Heart right ventricle (tissue), 16 donors: ENCODE measurements at places on chromosomes 12 and 14. TPM values are rescaled to one million over a fixed set of nuclear protein-coding genes. Genes with fewer than 3 reads are reported as not detected.

Gene NID2
- 41.1 TPM for total RNA-seq

Gene RHOJ
- 19.0 TPM for total RNA-seq

Gene MUCL1
- not detected for total RNA-seq

Gene FAM222A
- total RNA-seq, result 5.6 TPM

Gene AKAP5
- 0.12 TPM for total RNA-seq

Gene CCDC175
- total RNA-seq, result not detected

Gene TMEM30B
- 0.41 TPM for total RNA-seq

- H3K4me3 ChIP-seq, result no peak overlapping the region
- DNase-seq, result no peak
- H3K4me1 ChIP-seq, result no peaks in the 10 kb centered on the region
- no peak overlapping the region for H3K27ac ChIP-seq
Observed at GRCh38 chr12:16857456-16857923, 251.5 kb upstream of the LMO3 start.

DNA sequence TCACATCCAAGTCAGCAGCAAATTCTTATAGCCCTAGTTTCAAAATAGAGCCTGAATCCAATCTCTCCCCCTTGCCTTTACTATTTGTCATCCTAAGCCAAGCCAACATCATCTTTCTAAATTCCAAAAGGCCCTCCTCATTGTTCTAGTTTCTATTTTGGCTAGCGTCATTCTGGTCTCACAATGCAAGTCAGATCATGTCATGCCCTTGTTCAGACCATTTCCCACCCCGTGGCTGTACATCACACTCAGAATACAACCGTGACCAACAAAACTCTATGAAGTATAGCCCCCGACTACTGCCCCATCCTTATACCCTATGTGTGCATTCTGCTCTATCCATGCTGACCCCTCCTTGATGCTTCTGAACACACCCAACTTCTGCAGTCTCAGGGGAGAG, 12.3 kb upstream of the GNG2 start:
- no peaks in the 10 kb centered on the region for H3K36me3 ChIP-seq
- no peak overlapping the region for H3K27ac ChIP-seq
- no peak overlapping the region for H3K4me3 ChIP-seq
- no peaks in the 10 kb centered on the region for H3K27me3 ChIP-seq

GRCh38 chr12:105485921-105486320, 155.4 kb downstream of the C12orf75 start:
- H3K36me3 ChIP-seq, result no peaks in the 10 kb centered on the region
- no peak for DNase-seq

- H3K4me3 ChIP-seq, result peak overlapping the region; percentile 50
- no peak for DNase-seq
- peaks cover 57% of the 10 kb centered on the region for H3K27me3 ChIP-seq
- peaks cover 24% of the 10 kb centered on the region for H3K4me1 ChIP-seq
- H3K36me3 ChIP-seq, result no peaks in the 10 kb centered on the region
- H3K27ac ChIP-seq, result no peak overlapping the region
Observed at GRCh38 chr12:71440763-71441748, 1.5 kb downstream of the LGR5 start.

DNA sequence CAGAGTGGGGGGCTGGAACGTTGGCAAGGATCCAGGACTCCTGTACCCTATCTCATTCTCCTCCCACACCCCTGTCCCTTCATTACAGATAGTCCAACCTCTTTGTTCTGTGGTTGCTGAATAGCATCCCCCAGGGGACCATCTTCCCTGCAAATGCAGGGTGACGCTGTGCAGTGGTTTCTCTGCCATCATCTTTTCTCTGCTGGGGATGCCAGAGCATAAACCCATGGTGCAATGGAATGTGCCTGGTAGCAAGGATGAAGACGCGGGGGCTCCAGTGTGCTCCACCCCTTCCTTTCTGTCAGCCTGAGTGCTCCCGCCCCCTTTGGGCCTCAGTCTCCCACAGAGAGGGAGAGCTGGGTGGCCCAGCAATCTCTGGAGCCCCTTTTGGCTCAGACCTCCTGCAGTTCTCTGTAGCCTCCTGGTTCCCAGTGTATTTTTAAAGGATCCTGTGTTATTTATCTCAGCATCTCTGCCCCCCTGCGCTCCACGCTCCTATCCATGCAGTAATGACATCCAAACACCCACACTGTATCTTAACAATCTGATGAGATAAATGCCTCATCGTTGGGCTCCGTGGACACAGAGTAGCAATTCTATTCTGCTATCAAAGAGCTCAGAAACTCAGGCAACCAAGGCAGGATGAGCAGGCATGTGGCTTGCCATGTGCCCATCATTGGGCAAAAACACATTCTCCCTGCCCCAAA, 212.8 kb downstream of the CACNA1C start:
- H3K4me1 ChIP-seq, result peaks cover 18% of the 10 kb centered on the region
- no peak for DNase-seq
- no peaks in the 10 kb centered on the region for H3K27me3 ChIP-seq
- H3K4me3 ChIP-seq, result no peak overlapping the region
- H3K27ac ChIP-seq, result peak overlapping the region; percentile 65

GRCh38 chr12:75712223-75712622, 200.8 kb upstream of the KRR1 start:
- H3K36me3 ChIP-seq, result no peaks in the 10 kb centered on the region
- no peak overlapping the region for H3K4me3 ChIP-seq
- H3K4me1 ChIP-seq, result peaks cover 48% of the 10 kb centered on the region
- DNase-seq, result no peak

- peak overlapping the region; percentile 56 for H3K4me3 ChIP-seq
- H3K27ac ChIP-seq, result no peak overlapping the region
- H3K27me3 ChIP-seq, result peaks cover 43% of the 10 kb centered on the region
- H3K4me1 ChIP-seq, result peaks cover 17% of the 10 kb centered on the region
Observed at GRCh38 chr12:49537231-49537751, 1.5 kb upstream of the KCNH3 start.

DNA sequence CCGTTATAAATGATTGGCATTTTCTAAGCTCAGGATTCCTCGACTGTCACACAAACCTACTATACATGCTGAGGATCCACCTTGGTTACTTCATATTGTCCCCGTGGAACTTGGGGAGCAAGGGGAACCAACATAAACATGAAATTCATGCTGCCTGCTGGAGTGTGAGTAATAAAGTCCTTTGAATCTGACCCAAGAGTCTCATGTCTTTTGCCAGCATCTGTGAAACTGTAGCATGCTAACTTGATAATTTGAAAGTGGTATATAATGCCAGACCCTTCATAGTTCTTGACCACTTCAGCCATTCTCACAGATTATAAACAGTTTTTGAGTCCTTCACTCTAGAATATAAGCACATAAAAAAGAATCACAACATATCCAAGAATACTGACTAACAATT, 17.1 kb downstream of the SLC35F4 start:
- DNase-seq, result no peak
- no peaks in the 10 kb centered on the region for H3K27me3 ChIP-seq
- no peaks in the 10 kb centered on the region for H3K4me1 ChIP-seq
- H3K27ac ChIP-seq, result peak overlapping the region; percentile 61
- no peak overlapping the region for H3K4me3 ChIP-seq

DNA sequence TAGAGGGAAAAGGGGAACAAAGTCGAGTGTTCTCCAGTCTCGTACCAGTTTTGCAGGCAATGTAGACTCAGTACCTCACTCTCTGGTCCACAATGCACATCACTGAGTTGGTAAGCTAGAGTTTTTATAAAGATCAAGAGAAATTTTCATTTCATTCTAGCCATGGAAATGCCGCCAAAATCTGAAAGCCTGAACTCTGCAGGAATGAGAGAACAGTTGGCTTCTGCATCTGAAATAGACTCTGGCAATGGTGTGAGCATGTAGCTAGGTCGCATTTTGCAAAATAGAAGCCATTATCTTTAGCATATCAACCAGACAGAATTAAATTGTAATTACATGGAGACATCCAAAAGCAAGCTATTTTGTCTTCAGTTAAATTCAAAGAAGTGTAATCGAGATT, 381.0 kb downstream of the NOVA1 start:
- H3K27ac ChIP-seq, result no peak overlapping the region
- no peaks in the 10 kb centered on the region for H3K4me1 ChIP-seq
- no peak for DNase-seq
- H3K4me3 ChIP-seq, result no peak overlapping the region

DNA sequence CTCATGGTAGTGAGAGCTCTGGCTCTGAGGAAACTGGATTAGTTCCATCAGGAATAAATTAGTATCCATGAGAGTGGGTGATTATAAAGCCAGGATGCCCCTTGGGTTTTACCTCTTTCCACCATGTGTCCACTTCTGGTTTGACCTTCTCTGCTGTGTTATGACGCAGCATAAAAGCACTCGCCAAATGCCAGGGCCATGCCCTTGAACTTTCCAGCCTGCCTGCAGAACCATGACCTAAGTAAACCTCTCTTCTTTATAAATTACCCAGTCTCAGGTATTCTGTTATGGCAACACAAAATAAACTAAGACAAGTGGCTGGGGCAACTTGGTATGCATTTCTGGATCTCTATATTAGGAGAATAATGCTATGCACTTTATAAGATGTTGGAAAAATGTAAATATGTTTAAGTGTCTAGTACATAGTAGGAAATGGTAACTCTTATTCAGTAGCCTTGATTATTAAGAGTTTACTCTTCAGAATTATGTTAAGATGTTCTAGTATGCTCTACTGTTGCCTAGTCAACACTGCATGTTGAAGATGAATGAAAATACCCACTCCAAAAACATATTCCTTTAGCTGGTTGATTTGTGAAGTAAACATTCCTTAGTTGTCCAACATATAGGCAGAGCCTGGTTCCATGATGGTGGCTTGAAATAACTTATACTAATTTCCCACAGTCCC, 455.6 kb upstream of the TMPO start:
- no peak overlapping the region for H3K4me3 ChIP-seq
- H3K4me1 ChIP-seq, result no peaks in the 10 kb centered on the region
- H3K27ac ChIP-seq, result no peak overlapping the region
- H3K27me3 ChIP-seq, result no peaks in the 10 kb centered on the region
- DNase-seq, result no peak

DNA sequence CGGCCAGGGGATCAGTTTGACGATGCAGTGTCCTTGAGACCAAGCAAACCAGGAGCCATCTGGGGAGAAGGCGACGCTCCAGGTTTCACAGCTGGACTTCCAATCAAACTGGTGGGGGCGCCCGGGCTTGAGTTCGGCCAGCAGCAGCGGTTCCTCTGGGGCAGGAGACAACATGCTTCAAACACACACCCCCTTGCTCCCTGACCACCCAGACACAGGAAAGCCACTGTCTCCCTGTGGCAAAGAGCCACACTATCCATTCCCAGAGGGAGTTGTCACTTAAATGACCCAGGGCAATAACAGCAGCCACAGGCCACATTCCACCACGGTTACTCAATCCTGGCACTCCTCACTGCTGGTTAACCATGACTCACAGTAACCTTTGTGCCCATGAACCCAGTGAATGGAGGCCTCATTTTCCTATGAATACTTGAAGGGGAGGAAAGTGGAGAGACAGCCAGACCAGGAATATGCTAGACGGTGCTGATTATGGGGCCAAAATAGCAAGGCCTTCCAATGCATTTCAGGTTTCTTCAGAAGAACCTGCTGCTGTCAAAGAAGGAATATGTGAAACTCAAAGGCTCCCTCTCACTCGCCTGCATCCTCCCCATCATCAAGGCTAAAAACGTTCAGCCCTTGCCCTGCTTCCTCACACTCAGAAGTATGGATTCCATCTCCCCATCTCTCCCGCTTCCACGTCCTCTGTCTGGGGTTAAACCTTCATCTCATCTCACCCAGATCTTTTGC, 8.5 kb downstream of the WSB2 start:
- H3K27ac ChIP-seq, result peak overlapping the region; percentile 83
- H3K4me1 ChIP-seq, result peaks cover 32% of the 10 kb centered on the region
- peaks cover 46% of the 10 kb centered on the region for H3K36me3 ChIP-seq
- H3K27me3 ChIP-seq, result no peaks in the 10 kb centered on the region
